ENCODE measurements at places on chromosomes 13 and 19.

DNA sequence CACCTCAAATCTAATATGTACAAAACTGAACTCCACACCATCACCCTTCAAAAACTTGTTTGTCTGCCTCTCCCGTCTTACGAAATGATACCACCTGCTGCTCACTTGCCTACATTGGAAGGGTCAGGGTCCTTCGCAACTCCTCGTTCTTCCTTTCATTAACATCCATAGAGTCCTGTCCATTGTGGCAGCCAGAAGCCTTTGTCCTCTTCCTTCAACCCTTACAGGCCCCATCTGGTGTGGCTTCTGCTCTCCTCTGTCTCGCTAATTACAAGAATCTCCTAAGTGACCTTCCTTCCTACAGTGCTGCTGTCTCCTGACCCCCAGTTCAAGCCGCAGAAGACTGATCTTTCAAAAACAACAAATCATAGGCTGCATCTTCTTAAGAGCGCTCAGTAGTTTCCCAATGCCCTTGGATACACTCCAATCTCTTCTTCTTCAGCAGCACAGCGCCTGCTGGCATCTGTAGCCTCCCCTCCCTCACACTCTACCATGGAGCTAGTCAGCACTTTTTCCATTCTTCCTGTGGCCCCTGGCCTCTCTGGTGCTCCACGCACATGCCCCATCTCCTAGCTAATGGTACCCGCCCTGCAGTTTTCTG lies 382.7 kb downstream of the LIG4 start:
- DNase-seq = no peak

DNA sequence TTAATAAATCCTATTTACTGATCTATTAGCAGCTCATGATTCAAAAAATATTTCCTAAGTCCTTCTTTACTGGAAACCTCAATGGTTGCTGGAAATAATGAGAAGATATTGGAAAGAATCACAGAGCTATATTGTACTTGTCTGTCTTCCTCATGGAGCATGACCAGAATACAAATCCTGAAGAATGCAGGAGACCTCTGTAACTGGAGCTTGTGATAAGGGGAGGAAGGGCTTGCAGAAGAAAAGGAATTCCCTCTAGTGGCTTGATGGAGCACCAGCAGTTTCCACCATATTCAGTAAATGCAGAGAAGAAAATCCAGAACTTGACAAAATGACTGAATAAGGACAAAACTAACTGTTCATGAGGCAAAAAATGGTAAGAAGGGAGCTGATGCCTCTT lies 1333.1 kb downstream of the EFNB2 start:
- no peak for DNase-seq

DNA sequence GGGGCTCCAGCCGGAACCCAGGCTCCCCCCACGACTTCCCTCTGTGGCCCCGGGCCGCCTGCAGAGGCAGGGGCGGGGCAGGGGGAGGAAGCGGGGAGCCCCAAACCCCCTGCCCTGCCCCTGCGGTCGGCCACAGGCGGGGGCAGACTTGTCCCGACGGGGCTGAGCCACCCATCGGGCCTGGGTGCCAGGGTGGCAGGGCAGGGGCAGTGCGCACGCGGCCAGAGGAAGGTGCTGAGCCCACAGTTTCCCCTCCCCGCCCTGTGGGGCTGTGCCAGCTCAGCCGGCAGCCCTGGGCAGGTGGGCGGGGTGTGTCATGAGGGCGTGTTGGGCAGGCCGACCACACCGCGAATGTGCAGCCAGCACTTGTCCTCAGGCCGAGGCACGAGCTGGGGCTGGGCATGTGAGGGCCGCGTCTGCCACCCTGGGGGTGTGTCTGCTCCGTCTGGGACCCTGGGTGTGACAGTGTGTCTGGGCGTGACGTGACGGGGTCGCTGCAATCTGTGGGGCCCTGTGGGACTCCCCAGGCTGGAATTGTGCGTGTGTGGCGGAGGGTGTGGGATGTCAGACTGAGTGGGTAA lies 17.7 kb downstream of the CCDC97 start:
- peak; percentile 67 for DNase-seq

DNA sequence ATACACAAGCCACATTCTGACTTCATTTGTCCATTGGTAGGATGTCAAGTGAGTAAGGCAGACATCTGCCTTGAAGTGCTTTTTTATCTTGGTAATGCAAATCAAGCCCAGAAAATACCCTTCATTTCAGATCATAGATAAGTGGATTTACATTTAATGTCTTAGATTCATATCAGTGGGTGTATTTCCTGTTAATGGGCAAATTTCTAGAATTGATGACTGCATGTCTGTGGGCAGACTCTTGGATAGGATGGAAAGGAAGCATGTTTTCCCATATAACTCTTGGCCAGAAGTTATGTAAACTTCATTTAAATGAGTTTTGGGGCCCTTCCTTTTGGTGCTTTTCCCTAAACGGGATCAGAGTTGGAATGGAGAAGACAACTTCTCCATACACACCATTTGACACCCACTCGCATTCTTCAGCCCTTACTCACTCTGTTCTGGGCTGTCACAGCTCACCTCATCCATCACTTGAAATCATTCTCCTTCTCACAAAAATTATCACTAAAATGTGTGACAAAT lies 154.6 kb downstream of the FLT1 start:
- DNase-seq = no peak

DNA sequence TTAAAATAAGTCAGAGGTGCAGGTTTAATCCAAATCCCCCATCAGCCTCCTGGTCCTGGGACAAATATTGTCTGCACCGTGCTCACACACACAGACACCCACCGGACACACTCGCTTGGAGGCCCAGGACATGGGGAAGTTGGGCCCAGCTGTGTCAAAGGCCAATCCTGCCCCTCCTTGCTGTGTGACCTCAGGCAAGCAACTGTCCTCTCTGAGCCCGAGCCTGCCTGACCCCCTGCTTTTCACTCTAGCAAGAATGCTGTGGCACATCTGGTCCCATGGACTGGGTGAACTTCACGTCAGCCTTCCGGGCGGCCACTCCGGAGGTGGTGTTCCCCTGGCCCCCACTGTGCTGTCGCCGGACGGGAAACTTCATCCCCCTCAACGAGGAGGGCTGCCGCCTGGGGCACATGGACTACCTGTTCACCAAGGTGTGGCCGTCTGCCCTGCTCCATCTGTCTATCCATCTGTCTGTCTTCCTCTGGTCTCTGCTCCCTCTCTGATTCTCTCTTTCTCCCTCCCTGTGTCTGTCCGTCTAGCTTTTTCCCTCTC lies 9.3 kb downstream of the UPK1A start:
- DNase-seq = no peak

GRCh38 chr13:108268466-108269112 lies 929 bp upstream of the TNFSF13B start:
- no peak for DNase-seq

DNA sequence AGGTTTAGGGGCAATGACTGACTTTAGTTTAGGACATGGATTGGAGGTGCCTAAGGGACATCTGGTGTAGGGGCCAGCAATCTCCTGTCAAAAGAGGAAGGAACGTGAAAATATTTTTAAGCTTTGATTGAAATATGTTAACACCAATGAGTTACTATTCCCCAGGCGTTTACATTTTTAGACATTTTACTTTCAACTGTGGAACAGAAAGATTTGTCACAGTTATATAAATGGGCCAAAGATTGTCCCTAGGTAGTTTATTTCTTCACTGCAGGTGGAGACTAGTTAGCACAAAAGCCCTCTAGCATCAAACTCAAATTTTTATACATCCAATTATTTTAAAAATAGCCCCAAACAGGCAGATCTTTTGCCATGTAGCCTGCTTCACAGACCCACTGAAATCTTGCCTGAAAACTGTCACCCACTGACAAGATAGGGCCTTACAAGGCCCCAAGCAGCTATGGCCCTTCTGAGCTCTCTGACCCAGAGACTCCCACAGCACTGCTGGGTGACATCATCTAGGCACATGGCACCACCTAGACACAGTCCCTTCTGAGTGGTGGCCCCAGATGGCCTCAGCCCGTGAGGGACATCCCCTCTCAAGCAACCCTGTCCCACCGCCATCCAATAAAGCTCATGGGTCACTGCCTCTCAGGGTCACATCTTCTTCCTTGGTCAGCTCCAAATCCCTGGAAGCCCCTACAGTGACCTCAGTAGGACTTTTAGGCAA lies 64.8 kb upstream of the DOCK9 start:
- DNase-seq = no peak
